ENCODE measurements at places on chromosomes 16 and 17. TPM values are rescaled to one million over a fixed set of nuclear protein-coding genes. Genes with fewer than 3 reads are reported as not detected.

OR4D1 gene
- 0.81 TPM for total RNA-seq

DNA sequence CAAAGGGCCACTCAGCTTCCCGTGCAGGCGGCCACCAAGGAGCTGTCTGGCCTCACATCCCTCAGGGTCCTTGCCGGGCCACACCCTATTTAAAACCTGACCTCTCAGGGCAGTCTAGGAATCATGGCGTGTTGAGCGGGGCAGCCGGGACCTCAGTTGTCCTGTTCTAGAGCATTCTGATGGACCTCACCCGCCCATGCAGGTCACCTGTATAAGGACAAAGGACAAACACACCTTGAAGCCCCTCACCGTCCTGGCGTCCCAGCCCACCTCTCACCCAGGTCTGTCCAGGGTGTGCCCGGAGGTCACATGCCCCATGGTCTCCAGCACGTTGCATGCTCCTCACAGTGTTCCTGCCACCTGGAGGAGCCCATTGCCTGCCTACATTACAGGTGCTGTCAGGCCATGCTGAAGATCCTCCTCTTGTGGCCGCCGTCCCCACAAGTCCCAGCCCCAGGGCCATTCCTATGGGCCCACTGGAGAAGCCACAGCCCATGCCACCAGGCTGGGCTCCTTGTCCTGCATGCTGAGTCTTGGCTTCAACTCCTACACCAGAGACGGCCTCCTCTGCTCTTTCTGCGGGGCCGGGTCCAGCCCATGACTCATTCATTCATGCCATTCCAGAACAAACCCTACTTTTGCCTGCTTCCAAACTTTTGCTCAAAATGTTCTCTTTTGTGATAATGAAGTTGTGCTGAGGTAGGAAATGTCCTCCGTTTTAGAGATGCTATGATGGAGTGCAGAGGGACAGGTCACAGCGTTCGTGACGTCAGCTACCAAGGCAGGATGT is 46.3 kb downstream of the PEMT start:
- DNase-seq, result no peak

TOM1L1 gene
- total RNA-seq, result 5.1 TPM

GRCh38 chr16:25109643-25110042 is 1.9 kb upstream of the LCMT1 start:
- no peak for DNase-seq

PABPN1L gene
- 0.54 TPM for total RNA-seq

HLF gene
- 35.5 TPM for total RNA-seq
